ENCODE measurements at places on chromosomes 1 and 21.

GRCh38 chr1:24206516-24207394 is 19.7 kb upstream of the IFNLR1 start:
- DNase-seq, result no peak

DNA sequence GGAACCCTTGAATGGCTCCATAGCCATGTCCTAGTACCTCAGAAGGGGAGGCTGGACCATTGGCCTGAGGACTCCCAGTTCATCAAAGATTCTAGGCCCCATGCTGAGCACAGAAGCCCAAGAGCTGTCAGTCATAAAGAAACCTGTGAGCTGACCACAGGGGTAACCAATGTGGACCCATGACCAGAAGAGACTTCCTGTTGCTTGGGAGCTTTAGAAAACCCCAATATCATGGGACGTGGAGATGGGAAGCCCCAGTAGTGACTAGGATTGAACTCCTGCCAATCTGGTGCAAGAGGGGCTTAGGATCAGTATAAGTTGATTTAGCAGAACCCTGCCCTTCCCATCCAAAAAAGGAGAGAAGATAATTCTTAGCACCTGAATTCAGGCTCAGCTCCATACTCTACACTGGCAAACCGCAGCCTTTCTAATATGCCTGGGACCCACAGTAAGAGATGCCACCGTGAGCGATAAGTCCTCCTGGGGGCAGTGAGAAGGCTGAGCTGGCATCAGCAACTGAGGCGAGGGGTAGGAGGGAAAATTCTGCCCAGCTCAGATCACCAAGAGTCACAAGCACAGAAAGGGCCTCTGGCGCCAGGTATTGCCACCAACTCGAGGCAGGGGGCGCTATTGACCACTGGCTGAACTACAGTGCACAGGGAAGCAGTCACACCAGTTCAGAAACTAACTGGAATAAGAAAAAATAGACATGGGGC is 108.9 kb downstream of the CAPN8 start:
- no peak for DNase-seq

DNA sequence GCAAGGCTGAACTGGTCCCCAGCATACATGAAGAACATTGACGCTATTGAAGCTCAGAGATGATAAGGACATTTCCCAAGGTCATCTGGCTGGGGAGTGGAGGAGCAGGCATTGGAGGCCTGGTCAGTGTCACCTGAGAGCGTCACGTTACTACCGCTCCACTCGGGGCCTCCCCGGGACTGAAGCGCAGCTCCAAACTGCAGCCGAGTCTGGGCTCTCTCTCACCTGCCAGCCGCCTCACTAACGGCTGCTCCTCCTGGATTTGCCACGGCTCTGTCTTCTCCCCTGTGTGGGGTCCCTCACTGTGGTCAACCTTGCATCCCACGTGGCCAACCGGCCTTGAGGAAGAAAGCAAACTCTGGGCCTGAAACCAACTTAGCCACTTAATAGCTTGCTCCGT is 111.3 kb downstream of the ADSS2 start:
- DNase-seq, result peak; percentile 52

DNA sequence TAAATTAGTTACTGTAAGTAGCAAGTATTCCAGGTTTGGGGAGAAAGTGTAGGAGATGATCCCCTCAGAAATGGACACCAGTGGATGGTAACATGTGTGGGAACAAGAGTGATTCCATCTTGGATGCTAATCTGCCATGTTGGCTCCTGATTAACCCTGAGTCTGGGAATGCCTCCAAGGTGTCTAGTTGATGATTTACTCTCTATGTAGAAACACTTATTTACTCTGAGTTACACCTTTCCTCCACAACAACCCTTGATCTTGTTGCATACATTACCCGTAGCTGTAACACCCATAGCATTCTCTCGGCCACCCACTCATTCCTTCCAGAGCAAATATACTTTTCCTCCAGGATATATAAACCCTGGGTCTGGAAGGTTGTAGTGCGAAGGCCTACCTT is 315.9 kb upstream of the GREM2 start:
- no peak for DNase-seq

DNA sequence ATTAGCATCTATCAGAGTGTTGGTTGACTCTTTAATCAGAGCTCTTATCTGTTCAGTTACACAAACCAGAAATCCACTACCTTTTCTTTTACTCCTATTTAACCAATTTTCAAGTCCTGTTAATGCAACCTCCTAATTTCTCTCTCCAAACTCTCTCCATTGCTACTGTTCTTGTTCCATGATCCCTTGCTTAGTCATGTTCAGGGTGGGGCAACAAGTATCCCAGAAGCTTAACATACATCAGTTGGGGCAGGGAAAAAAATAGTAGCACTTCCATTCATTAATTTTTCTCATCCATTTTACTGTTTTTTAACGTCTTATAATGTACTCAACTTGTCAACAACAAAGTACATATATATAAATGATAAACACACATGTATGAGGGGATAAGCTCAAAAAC is 111.2 kb upstream of the LBR start:
- no peak for DNase-seq

GRCh38 chr21:44867999-44868700 is 5.3 kb downstream of the PTTG1IP start:
- DNase-seq, result no peak

DNA sequence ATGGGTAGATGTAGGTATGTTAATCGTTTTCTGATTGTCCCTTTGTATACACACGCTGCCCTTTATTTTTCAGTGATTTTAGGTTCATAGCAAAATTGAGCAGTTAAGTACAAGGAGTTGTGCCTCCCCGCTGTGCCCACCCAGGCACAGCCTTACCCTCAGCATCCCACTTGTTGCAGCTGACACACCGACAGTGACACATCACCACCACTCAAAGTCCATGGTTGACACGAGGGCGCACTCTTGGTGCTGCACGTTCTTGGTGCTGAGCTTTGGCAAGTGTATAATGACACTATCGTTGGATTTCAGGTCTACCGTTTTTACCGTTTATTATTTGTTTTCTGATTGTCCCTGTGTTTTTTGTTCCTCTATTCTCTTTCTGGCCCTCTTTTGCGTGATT is 15.6 kb downstream of the C1orf159 start:
- DNase-seq, result no peak

DNA sequence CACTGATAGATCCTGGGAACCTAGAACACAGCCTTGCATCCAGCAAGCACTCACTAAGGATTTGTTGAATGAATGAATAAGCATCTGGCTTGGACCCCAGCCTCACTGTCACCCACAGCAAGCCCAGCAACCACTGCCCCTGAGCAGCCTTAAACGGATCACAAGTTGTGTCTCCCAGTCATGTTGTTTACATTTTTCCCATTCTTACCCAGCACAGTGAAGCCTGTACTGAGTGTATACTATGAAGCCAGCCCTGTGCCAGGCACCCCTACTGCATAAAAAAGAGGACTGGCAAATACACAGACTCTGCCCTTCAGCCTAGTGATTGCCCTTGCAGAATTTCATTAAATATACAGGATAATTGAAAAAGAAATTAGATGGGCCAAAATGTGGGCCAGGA is 30.2 kb downstream of the RRAGC start:
- DNase-seq, result no peak

GRCh38 chr1:6601923-6602668 is 573 bp downstream of the KLHL21 start:
- DNase-seq, result no peak

DNA sequence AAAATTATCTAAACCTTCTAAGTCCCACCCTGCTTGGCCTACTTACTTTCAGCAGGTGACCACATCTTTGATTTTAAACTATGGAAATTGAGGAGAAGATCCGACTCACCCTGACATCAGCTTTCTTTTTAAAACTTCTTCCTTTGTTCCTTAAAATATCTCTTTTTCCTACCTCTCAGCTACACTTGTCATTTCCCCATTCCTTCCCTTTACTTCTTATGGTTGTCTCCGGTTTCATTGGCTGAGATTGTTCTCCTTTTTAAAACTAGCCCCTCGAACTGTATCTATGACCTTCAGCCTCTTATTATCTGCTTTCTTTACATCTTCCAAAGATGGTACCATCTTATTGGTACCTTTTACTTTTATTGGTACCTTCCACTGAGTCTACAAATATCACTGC is 87.8 kb upstream of the NRIP1 start:
- DNase-seq, result no peak

GRCh38 chr1:208074353-208074752 is 163.4 kb upstream of the CD34 start:
- no peak for DNase-seq
